T1000 (cell line): ENCODE measurements at places on chromosomes 12 and 14.

DNA sequence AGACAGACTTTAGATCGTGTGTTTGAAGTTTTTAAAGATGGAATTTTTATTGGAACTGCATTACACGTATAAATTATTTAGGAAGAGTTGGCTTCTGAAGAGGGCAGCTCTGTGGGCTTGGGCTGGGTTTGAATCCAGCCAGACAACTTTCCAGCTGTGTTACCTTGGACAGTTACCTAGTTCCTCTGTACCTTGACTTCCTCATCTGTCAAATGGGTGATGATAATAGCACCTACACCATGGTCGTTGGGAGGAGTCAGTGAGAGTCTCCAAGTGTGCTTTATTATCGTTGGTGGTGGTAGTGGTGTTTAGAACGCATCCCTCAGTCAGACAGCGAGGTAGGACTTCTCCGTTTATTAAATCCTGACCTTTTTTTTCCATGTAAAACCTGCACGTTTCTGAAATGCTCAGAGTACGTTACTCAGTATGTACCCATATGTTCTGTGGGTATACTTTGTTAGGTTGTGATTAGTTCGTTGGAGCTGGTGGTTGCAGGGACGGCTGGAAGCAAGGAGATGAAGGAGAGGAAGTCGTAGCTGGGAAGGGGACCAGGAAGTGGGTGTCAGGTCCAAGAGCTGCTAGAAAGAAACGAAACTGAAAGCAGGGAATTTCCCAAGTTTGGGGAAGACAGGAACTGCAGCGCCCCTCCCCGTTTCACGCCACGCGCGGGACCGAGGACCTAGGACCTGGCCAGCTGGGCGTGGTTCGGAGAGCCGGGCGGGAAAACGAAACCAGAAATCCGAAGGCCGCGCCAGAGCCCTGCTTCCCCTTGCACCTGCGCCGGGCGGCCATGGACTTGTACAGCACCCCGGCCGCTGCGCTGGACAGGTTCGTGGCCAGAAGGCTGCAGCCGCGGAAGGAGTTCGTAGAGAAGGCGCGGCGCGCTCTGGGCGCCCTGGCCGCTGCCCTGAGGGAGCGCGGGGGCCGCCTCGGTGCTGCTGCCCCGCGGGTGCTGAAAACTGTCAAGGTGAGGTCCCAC, at the start of gene OAS3:
OAS3 (plus strand) TSS at position 734 of the 979 bp plus-strand sequence; CDS start at position 791, 57 bp downstream.
- no peak for DNase-seq

DNA sequence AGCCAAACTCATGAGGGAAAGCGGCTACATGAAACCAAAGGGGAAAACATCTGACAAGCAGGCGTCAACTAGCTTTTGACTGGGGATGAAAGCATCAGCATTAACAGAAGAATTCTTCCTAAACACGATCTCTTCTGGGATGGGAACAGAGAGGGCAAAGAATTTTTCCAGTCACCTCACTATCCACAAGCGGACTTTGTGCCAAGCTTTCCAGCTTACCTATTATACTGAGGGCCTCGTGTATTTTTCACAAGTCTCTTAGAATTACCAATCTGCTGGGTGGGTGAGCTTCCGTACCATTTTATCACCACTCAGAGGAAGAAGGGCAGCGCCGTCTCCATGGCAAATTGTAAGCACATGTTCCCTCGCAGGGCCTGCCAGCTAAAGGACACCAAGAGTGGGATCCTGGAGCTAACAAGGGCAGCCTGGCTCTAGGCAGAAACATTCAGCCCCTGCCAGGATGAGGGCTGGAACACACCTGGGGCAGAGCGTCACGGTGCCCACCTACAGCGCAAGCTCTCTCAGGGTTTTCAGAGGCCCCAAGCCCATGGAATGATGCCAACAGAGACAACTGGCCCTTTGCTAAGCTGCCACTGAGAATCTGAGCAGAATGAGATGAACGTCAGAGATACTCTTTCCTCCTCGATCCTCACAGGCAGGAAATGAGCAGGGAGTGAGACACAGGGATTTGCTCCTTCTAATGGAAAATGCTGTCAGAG, 74.6 kb downstream of the CHGA start:
- no peak for DNase-seq

DNA sequence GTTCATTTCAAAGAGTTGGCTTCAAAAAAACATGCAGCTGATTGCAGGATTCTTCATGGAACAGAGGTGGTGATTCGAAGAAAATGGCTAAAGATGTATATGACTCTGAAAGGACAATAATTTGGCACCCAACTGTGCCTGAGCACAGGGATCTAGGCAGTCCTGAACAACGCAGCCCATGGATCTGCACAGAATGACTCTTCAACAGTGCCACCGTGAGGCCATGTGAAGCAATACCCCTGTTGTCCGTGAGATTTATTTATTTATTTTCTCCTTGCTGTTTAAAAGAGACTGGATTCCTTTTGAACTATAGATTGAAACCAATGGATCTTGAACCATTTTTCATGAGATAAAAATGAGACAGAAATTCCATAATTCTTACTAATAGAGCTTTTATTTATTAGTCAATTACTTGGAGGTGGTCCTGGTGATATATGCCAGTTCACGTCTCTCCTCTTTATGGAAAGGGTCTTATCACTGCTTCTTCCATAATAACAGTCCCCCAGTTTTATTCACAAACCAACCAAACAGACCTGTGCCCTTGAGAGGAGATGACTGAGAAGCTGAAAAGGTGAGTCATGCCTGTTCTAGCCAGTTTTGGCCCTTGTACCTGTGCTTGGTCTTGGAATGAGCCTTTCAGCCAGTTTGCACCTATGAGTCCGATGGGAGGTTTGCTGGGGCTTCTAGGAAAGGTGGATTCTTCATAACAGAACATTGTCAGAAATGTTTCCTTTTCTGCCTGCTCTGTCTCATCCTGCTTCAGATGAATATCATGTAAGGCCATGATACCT, 1598.3 kb downstream of the AACS start:
- DNase-seq, result no peak

DNA sequence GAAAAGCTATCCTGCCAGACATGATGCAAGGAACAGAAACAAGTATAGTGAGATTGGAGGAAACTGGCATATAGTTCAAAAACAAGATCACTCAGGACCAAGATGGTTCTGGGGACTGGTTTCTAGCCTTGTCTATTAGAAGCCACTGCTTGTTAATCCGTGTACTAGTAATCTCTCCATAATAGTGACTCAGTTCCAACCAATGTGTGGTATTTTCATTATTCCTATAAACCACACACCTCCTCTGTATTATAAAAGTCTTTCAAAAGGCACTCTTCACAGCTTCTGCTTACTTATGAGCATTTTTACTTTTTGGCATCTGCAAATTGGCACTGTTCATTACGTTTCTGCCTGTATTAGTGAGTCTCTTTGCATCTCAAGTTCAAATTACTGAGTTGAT, 140.3 kb downstream of the SLC6A15 start:
- no peak for DNase-seq

DNA sequence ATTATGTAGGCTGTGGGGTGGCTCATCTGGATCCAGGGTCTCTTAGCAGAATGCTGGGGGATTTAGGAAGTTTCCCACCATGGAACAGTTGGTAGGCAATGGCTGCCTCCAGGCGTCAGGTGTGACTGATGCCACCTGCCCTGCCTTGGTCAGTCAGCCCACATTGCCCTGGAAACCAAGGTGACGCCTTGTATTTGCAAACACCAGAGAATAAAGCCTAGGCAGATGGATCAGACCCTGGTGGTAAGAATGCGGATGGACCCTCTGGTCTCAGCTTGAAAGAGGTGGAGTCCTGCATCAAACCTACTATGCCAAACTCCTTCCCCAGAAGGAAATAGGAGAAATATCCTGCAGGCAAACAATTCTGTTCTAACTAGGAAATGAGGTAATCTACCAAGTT, 38.2 kb downstream of the NCKAP5L start:
- no peak for DNase-seq

GRCh38 chr12:111181143-111181726, 187.7 kb downstream of the PHETA1 start:
- DNase-seq, result no peak

DNA sequence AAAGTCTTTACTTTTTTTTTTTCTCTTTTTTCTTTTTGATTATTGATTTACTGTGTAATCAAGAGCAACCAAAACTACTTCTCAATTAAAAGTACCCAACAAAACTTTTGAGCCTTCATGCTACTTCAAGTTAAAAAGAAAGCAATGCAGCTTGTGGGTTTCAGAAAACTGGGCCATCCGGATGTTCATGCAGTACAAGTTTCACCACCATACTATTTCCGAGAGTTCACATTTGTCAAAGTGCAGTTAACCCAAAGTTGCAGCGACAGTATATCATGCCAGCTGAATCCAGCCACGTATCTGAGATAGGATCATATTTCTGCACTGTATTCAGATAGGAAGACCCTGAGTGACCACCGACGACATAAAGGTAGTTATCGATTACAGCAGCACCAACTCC, 33.0 kb downstream of the KLHL28 start:
- no peak for DNase-seq

- DNase-seq, result no peak
These were observed 213.0 kb downstream of the TRHDE start for GRCh38 chr12:72485017-72485701.

- DNase-seq, result no peak
These were observed 20.8 kb upstream of the AMHR2 start for GRCh38 chr12:53402871-53403270.

GRCh38 chr12:69792533-69792932, 32.5 kb upstream of the MYRFL start:
- DNase-seq, result no peak

- DNase-seq, result no peak
These were observed 10.3 kb downstream of the CTSG start for GRCh38 chr14:24565766-24566165.

DNA sequence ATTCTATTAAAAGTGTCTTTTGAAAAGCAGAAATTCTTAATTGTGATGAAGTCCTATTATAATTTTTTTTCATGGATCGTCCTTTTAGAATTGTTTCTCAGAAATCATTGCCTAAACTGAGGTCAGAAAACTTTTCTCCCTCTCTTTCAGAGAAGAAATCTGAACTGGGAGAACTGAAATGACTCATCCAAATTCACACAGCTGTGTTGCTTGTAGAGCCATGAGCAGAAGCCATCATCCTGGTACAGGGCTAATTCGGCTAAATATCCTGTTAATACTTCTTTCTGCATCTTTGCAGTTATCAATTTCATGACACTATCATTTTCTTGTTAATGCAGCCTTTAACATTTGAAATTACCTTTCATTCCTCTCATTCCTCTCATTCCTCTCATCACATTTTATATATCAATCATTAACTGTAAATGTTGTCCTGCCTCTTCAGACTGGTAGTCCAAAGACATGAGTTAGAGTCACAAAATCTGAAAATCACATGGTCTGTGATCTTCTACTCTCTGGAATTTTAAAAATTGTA, 15.5 kb downstream of the SLC15A5 start:
- DNase-seq, result no peak

GRCh38 chr12:43711348-43711747, 47.2 kb downstream of the PUS7L start:
- DNase-seq, result no peak

DNA sequence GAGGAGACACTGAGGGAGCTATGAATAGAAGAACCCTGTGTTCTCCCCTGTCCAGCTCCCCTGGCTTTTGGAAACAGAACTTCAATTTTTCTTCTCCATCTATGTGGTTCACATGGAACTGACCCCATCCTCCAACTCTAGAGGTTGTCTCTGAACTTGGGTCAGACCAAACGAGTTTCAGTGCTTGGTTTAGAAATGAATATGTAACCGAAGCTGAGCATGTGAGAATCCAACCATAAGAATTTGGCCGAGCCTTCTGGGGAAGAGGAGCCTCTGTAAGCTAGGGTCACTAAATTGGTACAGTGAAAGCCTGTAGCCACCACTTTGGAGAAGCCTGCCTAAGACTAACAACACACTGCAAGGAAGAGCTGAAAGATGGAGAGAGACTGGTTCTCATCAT, 464.4 kb downstream of the ZFP36L1 start:
- no peak for DNase-seq

DNA sequence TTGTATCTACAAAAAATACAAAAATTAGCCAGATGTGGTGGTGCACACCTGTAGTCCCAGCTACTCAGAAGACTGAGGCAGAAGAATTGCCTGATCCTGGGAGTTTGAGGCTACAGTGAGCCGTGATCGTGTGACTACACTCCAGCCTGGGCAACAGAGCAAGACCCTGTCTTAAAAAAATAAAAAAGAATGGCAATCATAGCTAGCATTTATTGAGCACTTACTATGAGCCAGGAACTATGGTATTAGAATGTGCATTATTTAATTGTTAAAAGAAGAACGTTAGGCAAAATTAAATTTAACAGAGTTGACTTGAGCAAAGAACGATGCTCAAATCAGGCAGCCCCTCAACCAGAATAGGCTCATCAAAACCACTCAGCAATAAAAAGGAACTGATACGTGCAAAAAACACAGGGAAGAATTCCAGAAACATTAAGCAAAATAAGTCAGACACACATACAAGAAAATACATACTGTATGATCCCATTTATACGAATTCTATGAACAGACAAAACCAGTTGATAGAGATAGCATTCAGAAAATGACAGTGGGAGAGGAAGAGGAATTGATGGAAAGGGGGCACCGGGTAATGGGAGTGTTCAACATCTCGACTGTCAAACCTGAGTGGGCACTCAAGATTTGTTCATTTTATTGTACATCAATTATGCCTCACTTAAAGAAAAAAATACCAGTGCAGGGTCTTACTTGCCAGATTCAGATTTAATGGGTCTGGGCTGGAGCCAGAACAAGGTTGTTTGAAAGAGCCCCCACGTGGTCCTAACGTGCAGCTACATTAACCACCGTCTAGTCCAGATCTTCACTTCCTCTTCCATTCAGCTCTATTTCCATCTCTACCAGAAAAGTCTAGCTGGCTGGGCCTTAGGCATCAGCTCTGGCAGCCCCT, 8.0 kb downstream of the SCNN1A start:
- DNase-seq, result no peak

DNA sequence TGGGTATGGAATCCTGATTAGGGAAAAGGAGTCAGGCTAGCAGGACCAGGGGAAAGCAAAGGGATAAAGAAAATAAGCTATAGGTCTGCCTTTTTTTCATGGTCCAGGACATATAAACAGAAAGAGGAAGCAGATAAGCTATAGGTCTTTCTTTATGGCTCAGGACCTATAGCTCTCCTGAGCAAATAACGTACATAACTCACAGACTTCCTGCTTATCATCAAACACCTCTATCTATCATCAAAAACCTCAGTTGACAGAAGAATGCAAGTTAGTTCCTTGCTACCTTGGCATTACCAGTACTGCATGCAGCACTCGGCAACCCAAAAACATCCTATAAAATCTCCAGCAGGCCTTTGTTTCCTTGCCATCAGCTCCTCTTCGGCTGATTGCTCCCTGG, 238.7 kb upstream of the OR4E1 start:
- DNase-seq, result no peak

GRCh38 chr14:94643316-94644101, 31.3 kb downstream of the SERPINA3 start:
- DNase-seq, result no peak

GRCh38 chr14:92958373-92959188, 35.6 kb downstream of the CHGA start:
- DNase-seq, result no peak

- no peak for DNase-seq
These were observed 48.5 kb downstream of the SAV1 start for GRCh38 chr14:50619569-50620141.

DNA sequence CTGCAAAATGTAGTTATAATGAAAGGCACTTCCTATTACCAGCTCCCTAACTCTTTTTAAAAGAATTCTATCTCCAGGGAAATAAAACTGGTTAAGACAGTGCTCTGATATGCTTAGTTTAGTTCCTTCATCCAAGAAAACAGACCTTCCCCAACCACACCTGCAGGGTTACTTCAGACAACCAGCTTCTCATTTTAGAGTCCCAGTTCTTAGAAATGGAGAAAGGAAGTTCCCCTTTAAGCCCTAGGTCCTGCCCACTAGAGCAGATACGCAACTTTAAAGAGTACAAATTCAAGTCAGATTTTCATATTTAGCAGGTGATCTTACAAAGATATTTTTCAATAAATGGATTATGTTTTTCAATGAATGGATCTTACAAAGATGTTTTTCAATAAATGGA, 4.4 kb upstream of the WSB2 start:
- no peak for DNase-seq
